DMS79 treated with DMSO at 0.1 percent for 48 hours (cell line): ENCODE measurements at places on chromosomes 4 and X.

DNA sequence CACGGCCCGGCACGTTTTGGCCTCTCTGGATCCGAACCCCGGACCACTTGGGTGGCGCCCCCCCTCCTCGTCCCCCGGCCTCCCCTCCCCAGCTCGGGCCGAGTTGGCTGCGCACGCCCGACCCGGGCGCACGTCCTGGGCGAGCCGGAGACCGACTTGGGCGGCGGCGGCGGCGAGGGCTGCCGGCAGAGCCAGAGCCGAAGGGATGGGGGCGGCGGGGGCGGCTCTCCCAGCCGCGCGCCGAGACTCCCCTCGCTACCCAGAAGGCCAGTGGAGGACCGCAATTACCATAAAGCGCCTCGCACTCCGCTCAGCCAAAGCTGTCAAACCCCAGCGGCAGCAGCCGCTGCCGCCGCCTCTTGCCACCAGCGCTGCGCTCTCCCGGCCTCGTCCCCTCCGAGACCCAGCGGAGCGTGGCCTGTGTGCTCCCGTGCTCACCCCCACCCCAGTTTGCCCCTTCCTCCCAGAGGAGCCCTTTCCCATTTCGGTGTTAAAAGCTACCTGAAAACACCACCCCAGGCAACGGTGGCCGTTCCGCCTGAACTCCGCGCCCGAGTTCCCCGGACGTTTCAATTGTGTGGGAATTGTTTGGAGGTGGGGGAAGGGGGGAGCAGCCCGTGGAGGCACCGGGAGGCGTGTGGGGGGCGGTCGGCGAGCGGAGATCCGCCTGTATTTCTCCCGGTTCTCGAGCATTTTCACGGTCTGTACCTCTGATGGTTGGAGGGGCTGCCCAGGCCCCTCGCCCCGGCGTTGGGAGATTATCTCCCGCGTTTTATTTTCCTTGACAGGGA, 701 bp upstream of the BCOR start:
- DNase-seq: no peak

- no peak for DNase-seq
These were observed 57.4 kb downstream of the PJA1 start for GRCh38 chrX:69107747-69108401.

GRCh38 chr4:16617011-16617410, 281.4 kb downstream of the LDB2 start:
- DNase-seq: no peak

DNA sequence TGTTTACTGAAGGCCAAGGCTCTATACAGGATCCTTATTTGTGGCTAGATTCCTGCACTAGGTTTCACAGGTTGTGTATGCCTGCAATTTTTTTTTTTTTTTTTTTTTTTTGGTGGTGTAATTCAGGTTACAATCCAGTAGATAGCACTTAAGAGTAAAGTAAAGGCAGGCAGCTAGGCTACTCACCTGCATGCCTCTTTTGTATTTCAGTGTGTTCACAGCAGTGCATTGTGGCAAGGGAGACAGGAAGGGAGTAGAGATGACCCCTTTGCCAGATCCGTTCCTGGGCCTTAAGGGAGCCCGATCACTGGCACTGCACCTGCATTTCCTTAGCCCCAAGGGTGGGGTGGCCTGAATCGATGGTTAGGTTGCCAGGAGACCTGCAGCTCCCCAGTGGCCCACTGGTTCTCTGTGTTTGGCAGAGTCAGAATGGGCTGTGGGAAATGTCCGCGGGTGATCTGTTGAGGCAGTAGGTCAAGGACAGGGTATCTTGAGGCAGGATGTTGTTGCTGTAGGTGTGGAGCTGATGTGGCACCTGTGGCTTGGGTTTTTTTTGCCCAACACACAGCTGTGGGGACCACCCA, 374.9 kb upstream of the AADAT start:
- no peak for DNase-seq

DNA sequence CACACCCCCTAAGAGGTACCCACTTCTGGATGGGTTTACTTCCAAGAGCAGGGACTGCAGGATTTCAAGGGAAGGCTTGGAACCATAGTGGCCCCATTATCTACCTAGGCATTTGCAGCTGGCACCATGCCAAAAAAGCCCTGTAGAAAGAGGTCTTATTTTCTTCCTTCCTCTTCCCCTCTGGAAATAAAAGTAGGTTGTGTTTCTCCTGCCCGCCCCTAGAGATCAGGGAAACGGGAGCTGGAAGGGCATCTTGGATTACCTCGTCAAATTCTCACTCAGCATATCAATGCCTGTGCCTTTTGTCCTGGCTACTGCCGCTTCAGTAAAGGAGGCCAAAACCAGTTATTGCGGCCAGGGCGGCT, 1.6 kb downstream of the SCD5 start:
- peak; percentile 70 for DNase-seq

DNA sequence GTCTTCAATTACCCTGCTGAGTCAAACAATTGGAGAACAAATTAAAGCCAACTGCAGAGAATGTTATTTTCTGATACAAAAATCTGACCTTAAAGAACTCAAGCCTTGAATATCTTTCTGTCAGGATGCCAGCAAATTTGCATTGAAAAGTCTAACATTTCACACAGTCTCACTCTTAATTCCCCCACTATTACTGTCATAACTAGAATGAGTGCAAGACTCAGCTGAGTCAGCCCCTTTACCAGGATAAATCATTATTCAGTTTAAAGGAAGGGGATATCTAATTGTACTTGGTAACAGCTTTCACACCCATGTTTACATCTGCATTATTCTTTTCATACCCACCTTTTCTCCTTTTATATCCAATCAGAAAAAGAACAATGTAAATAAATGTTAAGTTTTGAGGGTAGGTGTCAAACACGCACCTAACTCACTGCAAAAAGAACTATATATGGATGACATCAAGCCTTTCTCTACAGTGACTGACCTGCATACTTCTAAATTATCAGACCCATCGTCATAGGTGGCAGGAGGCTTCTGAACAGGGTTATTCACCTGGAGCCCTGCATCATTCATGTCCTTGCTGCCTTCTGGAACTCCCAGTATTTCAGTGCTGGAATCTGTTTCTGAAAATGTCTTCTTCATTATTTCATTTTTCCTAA, 117.4 kb downstream of the TMA16 start:
- no peak for DNase-seq

DNA sequence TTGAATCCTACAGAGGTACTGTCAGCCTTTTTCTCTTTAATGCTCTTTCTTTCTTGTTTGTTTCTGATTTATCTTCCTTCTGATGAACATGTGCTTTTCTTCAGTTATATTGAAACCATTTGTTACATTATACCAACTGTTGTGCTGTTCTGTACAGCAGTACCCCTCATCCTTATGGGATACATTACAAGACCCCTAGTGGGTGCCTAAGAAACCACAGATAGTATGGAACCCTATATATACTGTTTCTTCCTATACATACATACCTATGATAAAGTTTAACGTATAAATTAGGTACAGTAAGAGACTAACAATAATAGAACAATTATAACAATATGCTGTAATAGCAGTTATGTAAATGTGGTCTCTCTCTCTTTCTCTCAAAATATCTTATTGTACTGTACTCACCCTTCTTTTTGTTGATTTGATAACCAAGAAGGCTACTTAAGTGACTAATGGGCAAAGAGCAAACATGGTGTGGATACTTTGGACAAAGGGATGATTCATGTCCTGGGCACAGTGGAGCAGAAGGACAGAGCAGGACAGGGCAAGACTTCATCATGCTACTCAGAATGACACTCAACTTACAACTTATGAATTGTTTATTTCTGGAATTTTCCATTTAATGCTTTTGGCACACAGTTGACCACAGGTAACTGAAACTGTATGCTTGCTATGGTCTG, 10.7 kb upstream of the YIPF7 start:
- DNase-seq: no peak

- DNase-seq: no peak
These were observed 73.3 kb downstream of the TSPAN7 start for GRCh38 chrX:38634665-38635064.

GRCh38 chrX:68829582-68830418, 979 bp downstream of the EFNB1 start:
- no peak for DNase-seq

DNA sequence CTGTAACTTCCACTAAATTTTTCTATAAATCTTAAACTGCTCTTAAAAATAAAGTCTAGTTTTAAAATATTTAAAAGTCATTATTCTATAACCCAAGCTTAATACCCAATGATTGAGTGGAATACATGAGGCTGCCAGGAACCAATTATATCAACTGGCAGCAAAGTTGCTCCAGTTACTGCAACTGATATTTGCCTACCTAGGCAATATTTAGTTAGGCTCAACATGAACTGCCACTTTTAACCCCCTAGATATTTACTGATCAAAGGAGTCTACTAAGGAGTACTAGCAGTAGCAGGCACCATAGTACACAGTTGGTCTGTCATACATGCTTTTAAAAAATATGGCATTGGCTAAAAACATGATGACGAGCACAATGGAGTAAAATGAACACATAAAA, 29.9 kb upstream of the RADX start:
- no peak for DNase-seq

DNA sequence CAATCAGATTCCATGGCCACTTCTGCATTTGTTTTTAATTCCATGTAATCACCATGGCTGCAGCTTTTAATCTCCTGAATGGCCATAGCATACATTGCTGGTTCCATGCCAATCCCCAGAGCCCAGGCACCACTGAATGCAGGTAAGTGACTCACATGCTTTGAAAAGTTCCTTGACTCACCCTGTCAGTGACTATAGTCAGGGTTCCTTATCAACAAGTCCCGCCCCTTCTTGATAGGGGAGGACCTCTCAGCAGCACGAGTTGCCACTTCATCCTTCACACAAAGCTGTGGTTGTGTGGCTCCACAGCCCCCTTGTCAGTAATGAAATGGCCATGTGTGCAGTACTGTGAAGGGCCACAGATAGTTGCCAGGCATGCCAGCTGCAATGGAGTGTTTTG, 516.6 kb downstream of the PPARGC1A start:
- DNase-seq: no peak

GRCh38 chrX:82961129-82961528, 547.0 kb upstream of the POU3F4 start:
- no peak for DNase-seq

DNA sequence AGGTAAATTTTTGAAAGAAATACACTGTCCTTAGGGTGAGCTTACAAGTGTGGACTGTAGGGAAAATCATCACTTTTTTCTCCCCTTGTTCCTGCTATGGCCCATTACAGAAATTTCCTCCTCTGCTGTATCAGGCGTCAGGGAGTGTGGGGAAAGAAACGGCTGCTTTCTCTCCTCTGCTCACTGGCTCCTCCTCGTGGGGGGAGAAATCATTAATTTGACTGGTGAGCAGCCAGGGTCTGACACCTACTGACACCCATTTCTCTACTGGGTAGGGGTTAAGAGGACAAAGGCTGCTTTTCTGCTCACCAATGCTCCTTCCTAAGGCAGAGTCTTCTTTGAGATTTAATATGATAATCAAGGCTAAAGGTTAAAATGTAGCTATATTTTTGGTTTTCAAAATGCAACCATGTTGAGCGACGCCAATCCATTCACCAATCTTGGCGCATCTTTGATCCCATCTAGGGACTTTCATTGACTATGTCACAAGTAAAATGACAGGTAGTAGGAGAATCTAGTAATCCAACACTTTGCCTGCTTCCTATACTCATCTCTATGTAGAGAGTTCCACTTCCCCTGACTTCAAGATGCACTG, 25.1 kb downstream of the SETD7 start:
- DNase-seq: no peak

DNA sequence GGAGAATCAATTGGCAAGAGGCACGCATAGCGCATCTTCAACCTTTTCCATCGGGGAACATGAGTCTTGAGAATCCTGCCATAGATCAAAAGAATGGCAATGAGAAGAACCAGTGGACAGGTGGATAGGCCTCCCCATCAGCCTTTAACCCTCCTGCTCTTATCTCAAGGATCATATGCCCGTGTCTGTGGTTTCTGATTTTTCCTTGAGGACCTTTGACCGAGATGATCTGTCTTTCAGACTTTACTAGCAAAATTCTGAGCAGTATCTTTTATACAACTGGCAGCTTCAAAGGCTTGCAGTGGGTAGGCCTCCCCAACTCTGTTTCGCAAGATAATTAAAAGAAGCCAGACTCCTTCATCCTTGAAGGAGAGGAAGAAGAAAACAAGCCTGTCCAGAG, 174.4 kb downstream of the REPS2 start:
- DNase-seq: no peak

GRCh38 chrX:113287761-113288160, 447.1 kb upstream of the AMOT start:
- no peak for DNase-seq

DNA sequence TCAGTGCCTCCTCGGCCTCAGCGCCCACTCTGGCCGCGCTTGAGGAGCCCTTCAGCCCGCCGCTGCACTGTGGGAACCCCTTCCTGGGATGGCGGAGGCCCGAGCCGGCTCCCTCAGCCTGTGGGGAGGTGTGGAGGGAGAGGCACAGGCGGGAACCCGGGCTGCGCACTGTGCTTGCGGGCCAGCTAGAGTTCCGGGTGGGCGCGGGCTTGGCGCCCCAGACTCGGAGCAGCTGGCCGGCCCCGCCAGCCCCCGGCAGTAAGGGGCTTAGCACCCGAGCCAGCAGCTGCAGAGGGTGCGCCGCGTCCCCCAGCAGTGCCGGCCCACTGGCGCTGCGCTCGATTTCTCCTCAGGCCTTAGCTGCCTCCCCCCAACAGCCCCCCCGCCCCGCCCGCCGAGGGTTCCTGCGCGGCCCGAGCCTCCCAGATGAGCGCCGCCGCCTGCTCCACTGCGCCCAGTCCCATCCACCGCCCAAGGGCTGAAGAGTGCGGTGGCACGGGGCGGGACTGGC, 1137.0 kb downstream of the PCDH18 start:
- no peak for DNase-seq

DNA sequence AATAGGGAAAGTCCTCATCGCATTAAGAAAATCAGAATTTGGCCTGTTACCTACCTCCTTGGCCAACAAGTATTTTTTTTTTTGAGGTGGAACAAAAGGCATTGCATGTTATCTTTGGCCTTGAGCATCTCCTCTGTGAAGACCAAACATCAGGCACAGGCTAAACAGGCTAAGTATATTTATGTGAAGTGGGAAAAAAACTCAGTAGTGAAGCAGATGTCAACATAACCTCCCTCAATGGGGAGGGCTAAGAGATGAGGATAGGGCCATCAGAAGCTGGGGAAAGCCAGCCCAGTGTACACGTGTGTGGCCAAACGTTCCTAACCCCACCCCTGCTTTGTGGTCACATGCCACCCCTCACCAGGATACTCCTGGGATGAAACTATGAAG, 102.5 kb downstream of the FNIP2 start:
- DNase-seq: no peak

- no peak for DNase-seq
These were observed 115.3 kb upstream of the BCOR start for GRCh38 chrX:40213092-40213491.

DNA sequence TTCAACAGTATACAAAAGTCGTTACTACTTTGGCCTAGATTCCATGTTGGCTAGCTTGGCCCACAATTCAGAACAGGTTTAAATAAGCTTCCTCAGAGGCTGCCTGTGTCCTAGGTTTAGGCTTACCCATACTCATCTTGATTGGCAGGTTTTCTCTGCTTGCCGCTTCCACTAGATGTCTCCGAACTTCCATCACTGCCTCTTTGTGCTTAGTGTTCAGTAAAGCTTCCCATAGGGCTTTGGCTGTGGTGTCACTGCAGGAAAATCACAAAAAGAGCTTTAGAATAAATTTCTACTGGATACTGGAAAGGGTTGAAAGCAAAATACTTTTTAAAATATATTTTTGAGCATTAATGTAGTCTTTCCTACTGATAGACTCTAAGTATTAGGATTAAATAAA, 52.4 kb downstream of the SCFD2 start:
- DNase-seq: no peak

- DNase-seq: no peak
These were observed 11.8 kb upstream of the KIAA0232 start for GRCh38 chr4:6770581-6771228.
